ENCODE measurements at places on chromosomes 3 and 15.

- no peak for DNase-seq
Observed at GRCh38 chr3:22244761-22245521, 493.9 kb upstream of the ZNF385D start.

DNA sequence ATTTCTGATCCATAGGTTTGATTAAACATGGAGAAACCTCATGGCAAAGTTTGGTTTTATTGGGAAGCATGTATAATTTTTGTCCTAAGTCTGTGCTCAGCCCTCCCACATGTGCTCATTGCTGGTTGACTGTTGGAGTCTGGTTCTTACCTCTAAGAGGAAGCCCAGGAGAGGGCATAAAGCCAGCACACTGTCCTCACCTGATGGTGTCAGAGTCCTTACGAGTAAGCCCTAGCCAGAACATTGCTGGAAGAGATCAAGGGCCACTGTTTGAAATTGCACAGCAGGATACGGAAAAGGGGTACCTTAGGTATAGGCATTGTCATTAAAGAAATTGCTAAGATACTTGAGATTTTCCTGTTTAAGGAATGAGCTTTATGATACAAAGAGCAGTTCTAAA, 21.3 kb downstream of the MLH1 start:
- no peak for DNase-seq

DNA sequence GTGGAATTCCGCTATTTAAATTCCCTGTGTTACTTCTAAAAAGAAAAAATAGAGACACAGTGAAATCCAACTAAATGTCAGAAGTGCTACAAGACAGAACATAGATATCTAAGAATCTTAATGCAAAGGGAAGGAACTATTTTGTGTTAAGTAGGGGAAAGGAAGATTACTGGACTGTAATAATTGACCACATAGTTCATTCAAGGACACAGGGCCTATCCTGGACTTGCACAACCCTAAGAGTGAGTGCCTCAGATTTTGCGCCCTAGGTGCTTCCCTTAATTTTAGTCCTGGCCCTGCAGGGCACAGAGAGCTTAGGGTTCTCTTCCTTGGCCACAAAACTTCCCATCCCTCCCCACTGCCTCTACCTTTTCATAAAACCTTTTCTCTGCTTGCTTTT, 3.5 kb upstream of the IL20RB start:
- no peak for DNase-seq

- no peak for DNase-seq
Observed at GRCh38 chr3:60636846-60637245, 614.4 kb downstream of the FHIT start.

- DNase-seq = no peak
Observed at GRCh38 chr3:100600181-100601042, 9.0 kb upstream of the ADGRG7 start.

DNA sequence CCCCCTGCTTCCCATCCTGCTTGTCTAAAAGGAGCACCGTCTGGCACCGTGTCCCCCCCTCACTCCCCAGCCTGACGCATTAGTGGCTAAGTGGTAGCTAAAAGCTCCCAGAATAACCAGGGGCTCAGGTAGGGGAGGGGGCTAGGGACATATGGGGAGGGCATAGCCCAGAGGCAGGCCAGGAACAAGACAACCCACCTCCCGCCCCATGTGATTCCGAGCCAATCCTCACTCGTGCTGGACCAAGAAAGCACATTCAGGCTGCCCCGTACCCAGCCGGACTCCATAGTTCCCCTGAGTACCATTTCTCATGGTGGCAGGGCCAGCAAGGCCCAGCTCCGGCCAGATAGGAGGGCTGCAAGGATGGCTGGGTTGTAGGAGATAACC, 11.5 kb downstream of the SEMA7A start:
- no peak for DNase-seq

- DNase-seq = no peak
Observed at GRCh38 chr15:78662028-78662427, 21.0 kb upstream of the CHRNB4 start.
